ENCODE measurements at places on chromosomes 4 and X. TPM values are rescaled to one million over a fixed set of nuclear protein-coding genes. Genes with fewer than 3 reads are reported as not detected.

Gene EDA
- 4.4 TPM for total RNA-seq

Gene PNMA6E
- not detected for total RNA-seq

Gene ARMCX2
- total RNA-seq: 67.6 TPM

Gene AMTN
- not detected for total RNA-seq

Gene ARL9
- 2.1 TPM for total RNA-seq

Gene VEGFC
- total RNA-seq: 3.5 TPM

Gene HTRA3
- total RNA-seq: 2.8 TPM

Gene SH2D1A
- not detected for total RNA-seq

Gene TEX13B
- total RNA-seq: not detected

Gene CT47A7
- not detected for total RNA-seq

Gene SFRP2
- total RNA-seq: 4.8 TPM

Gene PAGE2
- total RNA-seq: not detected

Gene RRH
- 0.46 TPM for total RNA-seq

Gene MAGEA8
- total RNA-seq: not detected

Gene MAGEE2
- total RNA-seq: 4.2 TPM

Gene LDB2
- 99.4 TPM for total RNA-seq

Gene RENBP
- total RNA-seq: 7.8 TPM

Gene SLC6A14
- total RNA-seq: not detected

Gene PLCXD1
- 21.2 TPM for total RNA-seq

Gene APLN
- 4.4 TPM for total RNA-seq

Gene PSAPL1
- not detected for total RNA-seq

Gene CYBB
- total RNA-seq: 19.6 TPM

Gene NPY5R
- 11.3 TPM for total RNA-seq

Gene CFI
- total RNA-seq: 5.1 TPM

Gene ASIC5
- total RNA-seq: not detected

Gene UGT2B10
- total RNA-seq: not detected

Gene ABLIM2
- 30.0 TPM for total RNA-seq

Gene IL2RG
- not detected for total RNA-seq

Gene NKX6-1
- total RNA-seq: 1.4 TPM

Gene NR3C2
- total RNA-seq: 9.0 TPM

Gene HTN3
- not detected for total RNA-seq

Gene CFAP299
- total RNA-seq: 4.2 TPM

Gene ZCCHC12
- 143 TPM for total RNA-seq

Gene TAF7L
- total RNA-seq: 0.46 TPM

Gene NMU
- total RNA-seq: 4.2 TPM

Gene ITIH6
- total RNA-seq: not detected

Gene RGS12
- total RNA-seq: 70.4 TPM

Gene RAB40AL
- 0.46 TPM for total RNA-seq

Gene MAGEB18
- total RNA-seq: not detected

All from diencephalon (tissue), 1 donor.